ENCODE measurements at places on chromosomes 4 and X.
A peak's percentile ranks its signal among the peaks of the same experiment; 100 is the strongest.

DNA sequence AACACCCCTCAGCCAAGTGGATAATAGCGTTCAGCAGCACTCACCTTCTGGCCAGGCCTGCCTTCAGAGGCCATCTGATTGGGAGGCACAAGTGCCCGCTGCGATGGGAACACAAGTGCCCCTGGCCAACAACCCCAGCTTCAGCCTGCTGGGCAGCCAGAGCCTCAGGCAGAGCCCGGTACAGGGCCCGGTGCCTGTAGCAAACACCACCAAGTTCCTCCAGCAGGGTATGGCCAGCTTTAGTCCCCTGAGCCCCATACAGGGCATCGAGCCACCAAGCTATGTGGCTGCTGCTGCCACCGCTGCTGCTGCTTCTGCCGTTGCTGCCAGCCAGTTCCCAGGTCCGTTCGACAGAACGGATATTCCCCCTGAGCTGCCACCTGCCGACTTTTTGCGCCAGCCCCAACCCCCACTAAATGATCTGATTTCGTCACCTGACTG, 55.9 kb upstream of the MTM1 start:
- DNase-seq, result no peak

DNA sequence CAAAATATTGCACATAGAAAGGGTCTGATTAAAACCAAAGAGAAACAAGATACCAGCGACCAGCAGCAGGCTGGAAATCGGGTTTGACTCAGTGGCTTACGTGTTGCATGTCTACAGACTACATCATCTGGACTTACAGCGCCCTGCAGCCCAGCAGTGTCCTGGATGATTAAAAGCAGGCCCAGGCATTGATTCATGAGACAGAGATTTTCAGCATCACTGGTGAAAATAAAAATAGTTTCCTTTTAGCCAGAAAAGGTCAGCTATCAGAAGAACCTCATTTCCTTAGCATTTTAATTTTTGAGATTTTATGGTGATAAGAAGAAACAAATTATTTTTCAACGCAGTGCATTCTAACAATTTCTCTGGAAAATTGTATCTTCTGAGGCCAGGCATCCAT, 190.6 kb downstream of the PTTG2 start:
- no peak for DNase-seq

DNA sequence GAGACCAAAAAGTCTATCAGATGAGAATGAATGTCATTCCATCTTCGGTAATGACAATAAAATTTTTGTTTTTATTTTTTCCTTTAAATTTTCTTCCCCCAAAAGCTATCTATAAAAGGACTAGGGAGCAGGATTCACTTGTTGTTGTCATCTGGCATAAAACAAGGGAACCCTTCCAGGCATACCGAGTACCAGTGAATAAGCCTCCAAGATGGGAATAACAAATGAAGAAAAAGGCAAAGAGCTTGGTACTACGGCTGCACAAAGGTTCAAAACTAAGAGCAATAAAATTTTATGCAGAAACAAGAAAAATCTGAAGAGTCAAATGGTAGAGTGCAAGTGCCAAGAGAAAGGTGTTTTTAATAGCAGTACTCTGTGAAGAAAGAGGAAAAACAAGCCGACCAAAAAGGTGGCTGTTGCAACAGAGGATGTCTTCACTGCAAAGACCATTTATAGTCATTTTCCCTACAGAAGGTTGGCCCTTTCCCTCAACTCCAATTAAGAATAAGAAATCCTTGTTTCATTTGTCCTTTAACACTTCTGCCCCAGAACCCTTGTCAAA, 25.8 kb downstream of the PPP3CA start:
- no peak for DNase-seq

DNA sequence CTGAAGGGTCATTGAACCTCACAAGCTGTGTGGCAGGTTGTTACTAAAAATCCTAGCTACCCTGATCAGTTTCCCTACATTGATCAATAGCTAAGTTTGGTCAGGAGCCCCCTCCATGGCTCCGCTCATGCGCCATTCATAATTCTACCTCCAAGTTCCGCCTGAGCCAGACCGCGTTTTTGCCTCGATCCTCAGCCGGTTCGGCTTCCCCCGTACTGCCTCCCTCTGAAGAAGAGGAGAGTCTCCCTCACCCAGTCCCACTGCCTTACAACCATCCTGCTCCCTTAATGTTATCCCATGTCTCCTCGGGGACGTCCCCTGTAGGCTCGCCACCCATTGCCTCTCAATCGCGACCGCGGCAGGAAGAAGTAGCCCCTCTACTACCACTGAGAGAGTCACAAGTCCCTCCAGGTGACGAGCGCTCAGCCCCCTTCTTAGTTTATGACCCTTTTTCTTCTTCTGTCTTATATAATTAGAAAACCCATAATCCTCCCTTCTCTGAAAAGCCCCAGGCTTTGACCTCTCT, 158.2 kb downstream of the DEFB131A start:
- DNase-seq, result no peak

- no peak for DNase-seq
Observed at GRCh38 chr4:77893451-77893850, 30.8 kb downstream of the MRPL1 start.

DNA sequence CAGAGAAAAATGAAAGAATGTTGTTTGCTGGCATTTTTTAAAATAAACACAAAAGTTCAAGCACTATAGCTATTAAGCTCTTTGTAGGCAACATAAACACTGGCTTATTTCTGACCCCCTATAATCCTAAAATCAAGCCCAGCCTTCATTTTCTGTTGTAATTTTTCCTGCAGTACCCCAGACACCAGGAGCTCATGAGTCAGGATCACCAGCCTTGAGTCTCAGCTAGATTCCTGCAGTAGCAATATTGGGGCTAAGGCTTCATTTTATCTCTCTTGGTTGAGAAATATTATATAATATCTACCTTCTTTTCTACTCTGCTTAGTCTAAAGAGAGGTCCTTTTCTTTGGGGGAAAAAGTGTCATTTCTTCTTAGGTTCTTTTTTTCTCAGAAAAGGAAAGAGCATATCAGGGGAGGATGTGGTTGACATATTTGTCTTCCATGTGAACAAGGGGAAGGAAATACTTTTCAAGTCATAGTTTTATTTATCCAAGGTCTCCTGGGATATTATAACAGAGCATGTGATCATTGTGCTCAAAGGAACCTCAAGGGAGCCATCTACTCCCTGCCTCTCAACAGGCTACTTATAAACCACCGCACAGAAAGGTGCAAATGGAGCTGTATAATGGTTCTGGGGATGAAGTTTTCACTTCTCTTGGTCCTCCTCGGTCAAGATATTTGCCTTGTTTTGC, 678.3 kb upstream of the NR3C2 start:
- DNase-seq, result no peak

DNA sequence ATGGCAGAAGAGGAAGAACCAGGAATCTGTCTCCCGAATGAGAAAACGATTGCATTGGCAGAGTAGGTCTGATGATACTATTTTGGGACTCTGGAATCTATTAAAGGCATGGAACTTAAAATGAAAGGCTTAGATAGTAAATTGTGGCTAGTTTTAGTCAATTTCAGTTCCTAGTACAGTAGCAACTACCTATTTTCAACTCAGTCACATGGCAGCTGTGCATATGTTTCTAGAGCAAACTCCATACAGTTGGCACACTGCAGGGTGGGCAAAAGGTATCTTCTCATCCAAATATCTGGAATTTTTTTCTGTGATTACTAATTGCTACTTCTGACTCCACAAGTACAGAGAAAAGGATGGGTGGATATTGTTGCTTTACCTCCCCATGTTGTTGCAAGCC, 663.6 kb downstream of the PCDH7 start:
- DNase-seq, result no peak

- no peak for DNase-seq
Observed at GRCh38 chrX:22159071-22159470, 113.6 kb upstream of the CBLL2 start.

DNA sequence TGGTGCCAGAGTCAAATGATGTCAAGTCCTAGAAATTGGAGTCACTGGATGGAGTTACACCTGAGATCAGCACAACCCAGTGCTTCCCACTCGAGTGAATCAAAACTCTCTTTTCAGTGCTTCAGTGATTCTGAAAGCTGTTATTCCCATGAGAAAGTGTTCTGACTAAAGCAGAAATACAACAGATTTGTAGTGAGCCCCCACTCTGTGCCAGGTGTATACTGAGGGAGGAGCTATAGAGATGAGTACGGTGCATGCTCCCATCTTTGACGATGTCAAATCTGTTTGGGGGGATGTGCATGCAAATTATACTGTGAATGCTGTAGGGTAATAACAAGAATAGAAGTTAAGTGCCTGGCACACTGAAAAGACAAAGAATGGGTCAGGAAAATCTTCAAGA, 330.2 kb downstream of the HS3ST1 start:
- DNase-seq, result no peak

GRCh38 chr4:168928346-168928745, 81.7 kb downstream of the CBR4 start:
- DNase-seq, result no peak

GRCh38 chrX:318068-318738, 393 bp downstream of the GTPBP6 start:
- DNase-seq, result no peak

DNA sequence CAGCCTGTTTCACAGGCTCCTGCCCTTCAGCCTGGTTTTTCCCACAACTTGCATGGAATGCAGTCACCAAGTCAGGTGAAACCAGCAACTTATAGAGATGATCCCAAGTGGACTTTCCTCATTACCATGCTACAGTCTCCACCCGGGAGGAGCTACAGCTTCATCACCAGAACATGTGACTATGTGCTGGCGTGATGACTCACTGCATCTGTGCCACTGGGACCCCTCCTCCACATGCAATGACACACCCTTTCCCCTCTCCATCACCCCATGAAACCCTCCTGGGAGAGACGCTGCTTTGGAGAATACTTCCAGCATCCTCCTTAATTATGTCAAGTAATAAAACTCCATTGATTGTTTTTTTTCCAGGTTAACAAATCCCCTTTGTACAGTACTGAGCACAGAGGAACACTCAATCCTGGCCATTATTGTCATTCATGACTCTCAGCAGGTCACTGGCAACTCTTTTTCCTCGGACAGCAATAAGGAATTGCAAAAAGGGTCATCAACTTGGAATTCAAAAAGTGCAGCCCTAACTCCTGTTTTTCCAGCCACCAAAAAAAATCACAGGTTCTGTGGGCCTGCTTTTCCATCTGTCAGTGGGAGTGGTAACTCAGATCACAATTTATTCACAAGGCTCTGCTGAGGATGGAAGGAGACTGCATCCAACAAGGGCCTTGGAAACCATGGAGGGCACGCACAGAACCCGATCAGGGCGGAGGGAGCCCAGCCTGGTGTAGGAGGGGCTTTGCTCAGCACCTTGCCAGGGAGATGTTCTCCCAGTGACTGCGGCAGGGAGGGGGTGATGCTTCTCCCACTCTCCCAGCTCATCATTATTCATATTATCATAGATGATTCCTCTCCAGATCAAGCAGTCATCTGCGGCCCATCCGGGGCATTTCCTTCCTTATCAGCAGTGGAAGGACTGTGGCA, 17.4 kb downstream of the QDPR start:
- DNase-seq, result peak; percentile 24

- no peak for DNase-seq
Observed at GRCh38 chr4:105440890-105441289, 33.0 kb downstream of the PPA2 start.

GRCh38 chr4:42150653-42151567, 1.5 kb downstream of the BEND4 start:
- DNase-seq, result no peak

DNA sequence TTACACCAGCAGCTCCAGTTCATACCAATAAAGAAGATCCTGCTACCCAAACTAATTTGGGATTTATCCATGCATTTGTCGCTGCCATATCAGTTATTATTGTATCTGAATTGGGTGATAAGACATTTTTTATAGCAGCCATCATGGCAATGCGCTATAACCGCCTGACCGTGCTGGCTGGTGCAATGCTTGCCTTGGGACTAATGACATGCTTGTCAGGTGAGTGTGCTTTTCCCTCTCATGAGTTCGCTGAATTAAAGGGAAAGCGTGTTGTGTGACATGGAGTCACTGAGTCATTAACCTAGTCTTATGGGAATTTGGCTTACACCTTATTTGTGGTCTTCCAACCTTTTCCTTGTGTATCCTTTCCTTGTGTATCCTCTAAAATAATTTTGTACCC, 15.9 kb downstream of the TMEM165 start:
- DNase-seq, result no peak

GRCh38 chr4:185833055-185833598, 21.1 kb upstream of the SORBS2 start:
- DNase-seq, result no peak

GRCh38 chr4:56658528-56658927, 22.6 kb downstream of the HOPX start:
- DNase-seq, result no peak

- no peak for DNase-seq
Observed at GRCh38 chr4:174214101-174214878, 69.2 kb downstream of the FBXO8 start.

DNA sequence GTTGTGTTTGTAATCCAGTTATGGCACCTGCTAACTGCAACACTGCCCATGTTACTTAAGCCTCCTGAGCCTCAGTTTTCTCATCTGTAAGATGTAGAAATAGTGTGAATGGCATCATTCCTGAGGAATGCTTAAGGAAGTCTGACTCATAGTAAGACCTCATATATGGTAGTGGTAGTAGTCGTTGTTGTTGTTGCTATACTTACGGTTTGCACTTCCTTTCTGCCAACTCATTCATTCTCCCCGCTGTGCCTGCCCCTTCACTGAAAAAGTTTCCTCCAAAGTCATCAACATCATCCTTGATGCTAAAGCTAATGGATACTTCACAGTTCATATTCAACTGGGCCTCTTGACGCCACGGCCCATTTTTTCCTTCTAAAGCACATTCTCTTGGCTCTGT, 54.2 kb upstream of the SPANXN3 start:
- no peak for DNase-seq

DNA sequence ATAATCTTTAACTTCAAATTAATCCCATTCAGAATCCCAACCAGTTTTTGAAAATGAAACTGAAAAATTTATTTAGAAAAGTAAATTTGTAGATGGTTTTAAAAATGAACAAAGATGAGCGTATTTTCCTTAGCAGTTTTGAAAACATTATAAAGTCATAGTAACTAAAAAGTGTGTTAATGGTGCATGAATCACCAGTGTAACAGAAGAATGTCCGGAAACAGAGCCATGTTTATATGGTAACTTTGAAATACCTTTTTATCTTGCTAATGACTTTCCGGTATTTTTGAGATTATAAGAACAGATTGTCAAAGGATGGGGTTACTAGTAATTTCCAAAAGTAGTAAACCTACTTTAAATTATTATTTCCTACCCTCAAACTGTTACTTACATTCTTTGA, 145.9 kb downstream of the IRS4 start:
- no peak for DNase-seq

GRCh38 chrX:74419864-74420195, 1.5 kb upstream of the SLC16A2 start:
- no peak for DNase-seq

GRCh38 chr4:122963216-122963615, 40.8 kb upstream of the NUDT6 start:
- DNase-seq, result no peak

DNA sequence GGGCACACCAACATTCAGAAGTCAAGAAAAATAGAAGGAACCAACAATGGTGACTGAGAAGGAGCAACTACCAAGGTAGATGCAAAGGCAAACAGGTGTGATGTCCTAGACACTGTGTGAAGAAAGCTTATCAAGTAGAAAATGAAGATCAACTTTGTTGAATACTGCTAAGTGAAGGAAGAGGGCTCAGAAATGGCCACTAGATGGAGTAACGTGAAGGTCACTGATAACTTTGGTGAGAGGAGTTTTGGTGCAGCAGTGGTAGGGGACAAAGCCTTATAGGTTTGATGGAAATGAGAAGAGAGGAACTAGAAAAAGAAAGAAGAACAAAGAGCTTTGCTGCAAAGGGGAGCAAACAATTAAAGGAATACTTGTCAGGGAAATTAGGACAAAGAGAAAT, 23.5 kb downstream of the OTC start:
- no peak for DNase-seq

GRCh38 chr4:41360921-41361793, 104.4 kb downstream of the UCHL1 start:
- DNase-seq, result peak; percentile 79

Measured in anterior cingulate cortex (tissue), 58 donors.